ENCODE measurements at places on chromosomes 2 and 18.
A peak's percentile ranks its signal among the peaks of the same experiment; 100 is the strongest.

GRCh38 chr2:847669-848068, 103.0 kb upstream of the SNTG2 start:
- H3K27me3 ChIP-seq = no peaks in the 10 kb centered on the region
- no peak overlapping the region for H3K27ac ChIP-seq
- no peaks in the 10 kb centered on the region for H3K4me1 ChIP-seq
- H3K36me3 ChIP-seq = no peaks in the 10 kb centered on the region

DNA sequence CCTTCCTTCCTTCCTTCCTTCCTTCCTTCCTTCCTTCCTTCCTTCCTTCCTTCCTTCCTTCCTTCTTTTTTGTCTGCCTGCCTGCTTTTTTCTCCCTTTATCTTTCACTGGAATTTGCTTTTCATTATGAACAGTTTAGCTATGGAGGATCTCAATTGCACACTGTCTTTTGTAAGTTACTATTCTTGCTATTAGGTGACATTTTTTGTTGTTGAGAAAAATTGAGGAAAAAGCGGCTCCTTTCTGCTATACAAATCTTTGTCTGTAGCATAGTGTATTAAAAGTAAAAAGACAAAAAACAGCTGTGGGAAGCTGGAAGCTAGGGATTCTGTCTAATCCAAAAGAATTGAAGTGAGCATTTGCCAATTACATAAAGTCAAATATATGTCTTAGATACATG, 448.7 kb downstream of the DCDC2C start:
- no peak overlapping the region for H3K27ac ChIP-seq
- H3K27me3 ChIP-seq = no peaks in the 10 kb centered on the region
- DNase-seq = no peak
- H3K4me3 ChIP-seq = no peak overlapping the region

- no peaks in the 10 kb centered on the region for H3K27me3 ChIP-seq
- DNase-seq = peak; percentile 86
Observed at GRCh38 chr18:39841482-39842365, 2113.3 kb upstream of the PIK3C3 start.

DNA sequence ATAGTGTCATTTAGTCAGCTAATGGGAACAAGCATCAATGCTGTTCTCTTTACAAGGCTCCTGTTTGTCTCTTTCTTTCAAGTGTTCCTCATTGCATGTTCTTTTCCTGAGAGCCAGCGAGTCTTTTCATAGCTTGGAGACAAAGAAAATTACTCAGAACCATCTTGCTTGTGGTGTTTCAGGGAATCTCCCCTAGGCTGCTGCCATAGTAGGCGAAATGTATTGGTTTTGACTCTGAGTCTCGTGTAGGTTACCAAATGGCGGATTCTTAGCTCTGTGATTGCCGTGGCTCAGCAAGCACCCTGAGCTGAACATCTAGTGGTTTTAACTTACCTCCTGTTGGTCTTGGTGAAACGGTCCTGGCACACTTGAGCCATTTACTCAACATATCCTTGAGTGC, 68.7 kb downstream of the RHBDD1 start:
- peaks cover 6% of the 10 kb centered on the region for H3K36me3 ChIP-seq
- peaks cover 10% of the 10 kb centered on the region for H3K4me1 ChIP-seq
- H3K4me3 ChIP-seq = no peak overlapping the region
- DNase-seq = no peak
- H3K27ac ChIP-seq = no peak overlapping the region
- H3K27me3 ChIP-seq = no peaks in the 10 kb centered on the region

- peaks cover 5% of the 10 kb centered on the region for H3K4me1 ChIP-seq
- no peaks in the 10 kb centered on the region for H3K27me3 ChIP-seq
- no peak overlapping the region for H3K27ac ChIP-seq
- H3K36me3 ChIP-seq = no peaks in the 10 kb centered on the region
Observed at GRCh38 chr2:24926602-24927252, 6.7 kb upstream of the ADCY3 start.

DNA sequence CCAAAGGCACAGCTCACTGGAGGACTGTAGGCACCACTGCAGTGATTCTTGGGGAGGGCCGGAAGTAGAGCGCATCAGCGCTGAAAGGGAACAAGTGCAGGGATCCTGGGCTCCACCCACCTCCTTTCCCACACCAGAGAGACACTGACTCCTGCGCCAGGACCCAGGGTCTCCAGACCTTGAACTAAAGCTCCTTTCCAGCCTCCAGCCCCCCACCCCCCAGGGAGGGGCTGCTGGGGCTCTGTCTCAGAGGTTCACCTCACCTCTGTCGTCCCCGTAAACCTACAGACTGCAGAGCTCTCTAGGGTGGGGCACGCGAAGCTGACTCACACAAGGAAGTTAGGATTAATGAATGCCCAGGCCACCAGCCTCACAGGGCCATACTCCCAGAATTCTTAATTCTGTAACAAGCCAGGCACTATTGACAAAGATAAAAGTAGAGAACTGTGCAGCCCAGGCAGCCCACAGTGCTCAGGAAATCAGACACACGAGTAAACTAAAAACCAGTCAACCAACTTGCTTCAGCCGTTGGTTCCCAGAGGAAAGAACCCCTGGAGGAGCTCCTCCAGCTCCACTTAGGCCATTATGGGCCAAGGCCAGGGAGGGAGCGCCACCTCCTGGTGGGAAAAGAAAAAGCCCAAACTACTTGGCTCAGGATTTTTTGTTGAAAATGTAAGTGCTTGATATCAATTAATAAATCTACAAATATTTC, 45.1 kb upstream of the ACAA2 start:
- no peaks in the 10 kb centered on the region for H3K4me1 ChIP-seq
- peak; percentile 79 for DNase-seq
- no peaks in the 10 kb centered on the region for H3K36me3 ChIP-seq
- H3K27ac ChIP-seq = no peak overlapping the region
- no peak overlapping the region for H3K4me3 ChIP-seq
- H3K27me3 ChIP-seq = no peaks in the 10 kb centered on the region

GRCh38 chr2:233164128-233164635, 87.3 kb upstream of the ATG16L1 start:
- no peaks in the 10 kb centered on the region for H3K36me3 ChIP-seq
- H3K4me3 ChIP-seq = no peak overlapping the region
- H3K4me1 ChIP-seq = no peaks in the 10 kb centered on the region
- no peak for DNase-seq
- no peak overlapping the region for H3K27ac ChIP-seq

DNA sequence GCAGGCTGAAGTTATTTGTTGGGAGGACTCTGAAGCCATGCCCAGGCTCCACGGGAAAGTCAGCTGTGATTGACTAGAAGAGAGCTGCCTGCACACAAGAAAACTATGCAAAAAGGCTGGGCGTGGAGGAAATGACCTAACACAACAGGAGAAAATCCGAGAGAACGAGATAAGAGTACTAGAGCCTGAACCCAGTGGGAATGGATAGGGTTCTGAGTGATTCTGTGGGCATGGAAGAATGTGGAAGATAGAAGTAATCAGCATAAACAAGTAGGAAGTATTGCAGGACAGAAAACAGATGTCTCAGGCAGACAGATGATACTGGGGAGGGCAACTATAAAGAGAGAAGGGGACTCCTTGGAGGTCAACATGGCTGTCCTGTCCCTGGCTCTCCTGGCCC, 12.1 kb upstream of the COPS8 start:
- peak; percentile 91 for DNase-seq
- peaks cover 20% of the 10 kb centered on the region for H3K4me1 ChIP-seq
- no peaks in the 10 kb centered on the region for H3K36me3 ChIP-seq
- no peak overlapping the region for H3K4me3 ChIP-seq
- H3K27ac ChIP-seq = peak overlapping the region; percentile 82
- H3K27me3 ChIP-seq = no peaks in the 10 kb centered on the region

DNA sequence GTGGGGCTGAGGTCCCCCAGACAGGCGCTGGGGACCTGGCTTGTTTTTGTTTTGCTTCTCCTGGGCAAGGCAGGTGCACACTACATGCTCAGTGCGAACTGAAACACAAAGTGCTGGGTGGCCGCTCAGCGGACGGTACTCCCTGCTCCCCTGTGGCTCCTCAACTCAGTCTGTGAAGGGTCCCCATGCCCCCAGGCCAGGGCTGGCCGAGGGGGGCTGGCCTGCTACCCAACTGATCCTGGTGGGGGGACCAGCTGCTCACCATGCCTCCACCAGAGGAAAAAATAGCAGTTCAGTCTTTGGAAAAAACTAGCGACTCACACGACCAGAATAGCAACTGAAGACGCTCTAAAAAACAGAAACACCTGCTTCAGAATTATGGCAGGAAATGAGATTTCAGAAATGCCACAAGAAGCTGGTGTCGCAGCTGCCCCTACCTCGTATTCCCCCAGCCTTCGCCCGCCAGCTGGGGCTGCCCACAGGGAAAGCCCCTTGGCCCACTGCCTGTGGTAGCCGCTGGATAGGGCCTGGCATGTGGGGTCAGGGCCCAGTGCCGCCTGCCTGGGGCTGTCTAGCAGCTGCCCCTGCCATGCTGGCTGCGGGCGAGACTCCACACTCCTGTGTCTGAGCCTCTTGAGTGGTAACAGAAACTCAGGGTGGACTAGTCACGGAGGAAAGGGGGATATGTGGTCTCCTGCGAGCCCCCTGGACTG, 43.7 kb downstream of the MEX3C start:
- no peak for DNase-seq
- no peak overlapping the region for H3K4me3 ChIP-seq
- H3K4me1 ChIP-seq = no peaks in the 10 kb centered on the region
- no peak overlapping the region for H3K27ac ChIP-seq
- no peaks in the 10 kb centered on the region for H3K27me3 ChIP-seq
- H3K36me3 ChIP-seq = no peaks in the 10 kb centered on the region

- no peaks in the 10 kb centered on the region for H3K27me3 ChIP-seq
- no peaks in the 10 kb centered on the region for H3K36me3 ChIP-seq
- no peak overlapping the region for H3K4me3 ChIP-seq
- peak; percentile 69 for DNase-seq
Observed at GRCh38 chr2:86223140-86223926, 24.1 kb downstream of the MRPL35 start.

GRCh38 chr18:31598021-31598805, 6.5 kb downstream of the TTR start:
- H3K27me3 ChIP-seq = no peaks in the 10 kb centered on the region
- DNase-seq = no peak
- no peaks in the 10 kb centered on the region for H3K4me1 ChIP-seq
- no peak overlapping the region for H3K4me3 ChIP-seq
- no peaks in the 10 kb centered on the region for H3K36me3 ChIP-seq

DNA sequence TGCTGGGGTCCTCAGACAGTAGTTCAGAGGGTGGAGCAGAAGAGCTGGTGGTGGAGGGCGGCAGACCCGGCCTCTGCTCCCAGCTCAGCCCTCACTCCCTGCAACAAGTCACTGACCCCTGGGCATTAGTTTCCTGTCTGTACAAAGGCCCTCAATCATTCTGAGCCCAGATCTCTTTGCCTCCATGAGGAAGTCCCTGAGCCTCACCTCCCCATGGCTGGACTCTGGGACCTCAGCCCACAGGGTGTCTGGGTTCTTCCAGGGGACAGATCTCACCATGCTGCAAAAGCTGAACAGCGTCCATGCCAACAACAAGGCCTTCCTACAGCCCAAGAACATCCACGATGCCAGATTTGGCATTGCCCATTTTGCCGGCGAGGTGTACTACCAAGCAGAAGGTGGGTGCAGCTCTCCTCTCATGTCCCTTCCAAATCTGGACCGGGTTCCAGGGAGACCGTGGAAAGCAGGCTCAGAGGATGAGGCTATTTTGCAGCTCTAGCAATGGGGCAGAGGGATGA, 49.1 kb downstream of the MYO7B start:
- H3K27me3 ChIP-seq = peaks cover 2% of the 10 kb centered on the region
- H3K36me3 ChIP-seq = no peaks in the 10 kb centered on the region
- H3K4me1 ChIP-seq = no peaks in the 10 kb centered on the region
- no peak overlapping the region for H3K27ac ChIP-seq
- no peak for DNase-seq

GRCh38 chr2:180473456-180473855, 466.4 kb upstream of the CWC22 start:
- no peaks in the 10 kb centered on the region for H3K4me1 ChIP-seq
- no peak for DNase-seq
- no peaks in the 10 kb centered on the region for H3K36me3 ChIP-seq
- no peak overlapping the region for H3K4me3 ChIP-seq
- no peak overlapping the region for H3K27ac ChIP-seq

- no peaks in the 10 kb centered on the region for H3K27me3 ChIP-seq
- H3K27ac ChIP-seq = no peak overlapping the region
- no peak overlapping the region for H3K4me3 ChIP-seq
- H3K36me3 ChIP-seq = no peaks in the 10 kb centered on the region
- no peak for DNase-seq
- peaks cover 23% of the 10 kb centered on the region for H3K4me1 ChIP-seq
Observed at GRCh38 chr2:11701751-11702301, 31.8 kb upstream of the NTSR2 start.

GRCh38 chr2:128327180-128327964, 8.7 kb upstream of the HS6ST1 start:
- H3K36me3 ChIP-seq = no peaks in the 10 kb centered on the region
- no peaks in the 10 kb centered on the region for H3K27me3 ChIP-seq
- H3K4me3 ChIP-seq = no peak overlapping the region
- DNase-seq = no peak
